A172 (cell line): ENCODE measurements at places on chromosomes 6 and 20.

DNA sequence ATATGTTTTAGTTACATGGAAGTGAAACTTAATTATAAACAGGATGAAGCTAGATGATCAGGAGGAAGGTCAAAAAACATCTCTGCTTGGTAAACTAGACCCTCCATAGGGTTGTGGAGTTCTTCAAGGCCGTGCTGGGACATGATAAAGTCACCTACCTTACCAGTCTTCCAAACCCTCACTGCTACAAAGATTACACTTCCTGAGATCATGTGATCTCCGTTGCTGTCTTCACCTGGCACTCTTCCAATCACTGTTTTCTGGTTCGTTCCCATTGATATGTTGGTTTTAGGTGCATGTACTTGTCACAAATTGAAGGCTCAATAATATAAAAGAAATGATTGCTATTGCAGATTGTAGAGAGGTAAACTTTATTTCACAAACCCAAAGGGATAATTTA is 161.5 kb upstream of the MAN1A1 start:
- no peak for DNase-seq

GRCh38 chr6:159875194-159875593 is 15.6 kb upstream of the MAS1 start:
- DNase-seq = no peak

DNA sequence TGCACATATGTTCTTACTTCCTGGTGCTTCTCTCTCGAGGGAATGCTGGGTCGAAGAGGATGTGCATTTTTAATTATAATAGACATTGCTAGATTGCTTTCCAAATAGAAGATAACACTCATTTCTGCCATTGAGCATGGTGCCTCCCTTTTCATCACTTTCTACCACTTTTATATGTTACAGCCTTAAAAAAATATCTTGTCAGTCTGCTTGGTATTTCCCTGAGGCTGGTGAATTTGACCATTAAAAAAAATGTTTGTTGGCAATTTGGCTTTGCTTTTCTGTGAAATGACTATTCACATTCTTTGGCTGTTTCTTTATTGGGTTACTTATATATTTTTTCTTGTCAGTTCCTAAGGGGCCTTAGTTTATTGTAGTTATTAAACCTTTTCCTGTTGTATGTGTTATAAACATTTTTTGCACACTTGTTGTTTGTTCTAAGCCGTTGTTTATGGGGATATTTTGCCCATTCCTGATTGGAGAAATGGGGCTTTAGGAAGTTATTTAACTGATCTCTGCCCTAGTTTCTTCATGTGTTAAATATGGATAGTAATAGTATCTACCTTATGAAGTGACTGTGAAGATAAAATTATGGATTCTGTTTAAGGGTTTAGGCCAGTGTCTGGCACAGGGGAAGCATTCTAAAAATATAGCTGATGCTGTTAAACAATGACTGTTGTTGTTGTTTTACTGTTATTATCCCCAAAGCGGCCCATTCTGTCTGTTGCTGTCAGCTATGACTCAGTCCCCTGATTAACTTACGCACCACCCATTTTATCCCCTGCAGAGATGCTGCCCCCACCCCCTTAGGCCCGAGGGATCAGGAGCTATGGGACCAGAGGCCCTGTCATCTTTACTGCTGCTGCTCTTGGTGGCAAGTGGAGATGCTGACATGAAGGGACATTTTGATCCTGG is 3.8 kb downstream of the DDR1 start:
- peak; percentile 64 for DNase-seq

DNA sequence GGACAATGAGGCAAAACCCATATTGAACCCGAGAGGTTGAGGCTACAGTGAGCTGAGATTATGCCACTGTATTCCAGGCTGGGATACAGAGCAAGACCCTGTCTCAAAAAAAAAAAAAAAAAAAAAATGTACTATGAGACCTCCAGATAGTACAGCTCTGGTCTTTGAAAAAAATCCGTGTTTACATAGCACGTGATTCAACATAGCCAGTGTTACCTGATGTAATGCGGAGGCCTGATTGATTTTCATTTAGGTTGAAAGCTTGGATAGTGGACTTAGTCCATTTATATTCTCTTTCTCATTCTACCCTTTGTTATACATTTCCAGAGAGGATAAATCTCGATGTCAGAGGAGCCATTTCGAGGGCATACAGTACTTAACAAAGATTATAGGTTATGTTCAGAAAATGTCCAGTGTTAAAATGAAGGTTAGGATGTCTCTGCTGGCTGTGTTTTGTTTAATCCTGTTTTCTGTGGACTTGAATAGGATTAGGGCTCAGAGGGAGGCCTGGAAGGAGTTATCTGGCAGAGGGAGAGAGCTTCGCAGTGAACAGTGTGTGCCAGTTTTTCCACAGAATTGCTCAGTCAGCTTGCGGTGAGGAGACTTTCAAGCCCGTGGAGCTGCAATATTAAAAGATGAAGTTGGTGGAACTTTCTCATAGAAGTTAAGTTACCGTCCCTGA is 33.9 kb upstream of the BCLAF1 start:
- no peak for DNase-seq

GRCh38 chr20:61117725-61118124 is 134.3 kb upstream of the CDH4 start:
- DNase-seq = peak; percentile 69

GRCh38 chr20:17197041-17197440 is 29.8 kb upstream of the PCSK2 start:
- DNase-seq = no peak

- DNase-seq = peak; percentile 77
Observed at GRCh38 chr20:9241721-9242427, 173.0 kb downstream of the PLCB4 start.

- DNase-seq = no peak
Observed at GRCh38 chr6:72132427-72132826, 246.1 kb downstream of the RIMS1 start.

GRCh38 chr20:44527716-44528199 is 5.9 kb upstream of the SERINC3 start:
- DNase-seq = no peak

DNA sequence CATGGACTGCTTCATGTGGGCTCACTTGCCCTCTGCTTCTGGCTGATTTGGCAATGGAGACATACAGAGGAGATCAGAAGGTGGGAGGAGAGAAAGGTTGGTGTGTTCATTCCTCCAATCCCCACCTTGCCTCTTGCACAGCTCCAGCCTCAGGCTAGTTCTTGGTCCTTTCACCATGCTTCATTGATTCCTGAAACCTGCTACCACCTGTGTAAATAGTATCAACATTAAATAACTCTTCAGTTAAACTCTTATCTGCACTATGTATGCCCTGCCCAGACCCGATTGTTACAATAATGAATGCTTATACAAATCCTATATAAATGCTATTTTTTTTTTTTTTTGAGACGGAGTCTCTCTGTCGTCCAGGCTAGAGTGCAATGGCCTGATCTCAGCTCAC is 174.5 kb downstream of the CD83 start:
- DNase-seq = no peak

- DNase-seq = no peak
Observed at GRCh38 chr20:24446811-24447210, 22.6 kb upstream of the SYNDIG1 start.

DNA sequence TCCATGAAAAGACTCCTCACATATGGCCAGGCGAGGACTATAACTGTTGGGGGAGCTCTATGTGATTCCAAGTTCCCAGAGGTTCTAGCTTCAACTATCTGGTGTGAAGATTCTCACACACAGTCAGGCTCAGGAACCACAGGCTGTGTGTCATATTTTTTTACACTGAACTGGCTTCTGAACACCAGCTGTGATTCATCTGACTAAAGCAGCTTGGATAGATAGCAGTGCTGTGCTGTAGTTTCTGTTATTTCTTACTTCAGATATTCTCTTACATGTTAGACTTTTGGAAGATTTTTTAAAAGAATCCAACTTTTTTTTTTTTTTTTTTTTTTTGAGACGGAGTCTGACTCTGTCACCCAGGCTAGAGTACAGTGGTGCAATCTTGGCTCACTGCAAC is 140.7 kb upstream of the MCHR2 start:
- DNase-seq = peak; percentile 2

- DNase-seq = peak; percentile 71
Observed at GRCh38 chr6:37381579-37381978, 27.8 kb downstream of the RNF8 start.

- DNase-seq = no peak
Observed at GRCh38 chr6:154440022-154440421, 70.5 kb downstream of the CNKSR3 start.

GRCh38 chr20:16175322-16175961 is 397.8 kb downstream of the KIF16B start:
- DNase-seq = no peak

GRCh38 chr6:149960488-149960887 is 3.3 kb upstream of the ULBP1 start:
- DNase-seq = no peak

GRCh38 chr6:93282521-93283031 is 136.8 kb downstream of the EPHA7 start:
- no peak for DNase-seq

GRCh38 chr6:149423964-149424440 is 23.9 kb downstream of the SUMO4 start:
- no peak for DNase-seq
